ENCODE measurements at places on chromosomes 5 and 9. TPM values are rescaled to one million over a fixed set of nuclear protein-coding genes. Genes with fewer than 3 reads are reported as not detected.

DNA sequence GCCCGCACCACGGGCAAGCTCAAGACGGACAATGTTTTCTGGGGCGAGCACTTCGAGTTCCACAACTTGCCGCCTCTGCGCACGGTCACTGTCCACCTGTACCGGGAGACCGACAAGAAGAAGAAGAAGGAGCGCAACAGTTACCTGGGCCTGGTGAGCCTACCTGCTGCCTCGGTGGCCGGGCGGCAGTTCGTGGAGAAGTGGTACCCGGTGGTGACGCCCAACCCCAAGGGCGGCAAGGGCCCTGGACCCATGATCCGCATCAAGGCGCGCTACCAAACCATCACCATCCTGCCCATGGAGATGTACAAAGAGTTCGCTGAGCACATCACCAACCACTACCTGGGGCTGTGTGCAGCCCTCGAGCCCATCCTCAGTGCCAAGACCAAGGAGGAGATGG, 108.6 kb downstream of the DAB2IP start:
- no peak for DNase-seq

DNA sequence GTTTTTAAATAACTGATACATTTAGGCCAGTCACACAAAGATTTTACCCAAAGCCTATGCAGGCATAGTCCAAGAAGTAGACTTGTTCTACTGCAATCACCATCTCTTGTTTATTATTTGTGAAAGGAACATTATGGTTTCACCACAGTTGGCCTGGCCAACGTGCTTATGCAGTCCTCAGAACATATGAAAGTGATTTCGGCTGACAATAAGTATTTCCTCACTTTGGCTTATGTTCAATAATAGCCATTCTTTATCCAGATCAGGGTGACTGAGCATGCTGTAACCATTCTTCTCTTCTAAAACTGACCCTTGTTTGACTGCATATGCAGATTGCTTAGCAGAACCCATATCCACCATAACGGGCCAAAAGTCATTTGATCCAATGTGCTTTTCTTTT, 76.6 kb upstream of the CCDC152 start:
- DNase-seq: no peak

DNA sequence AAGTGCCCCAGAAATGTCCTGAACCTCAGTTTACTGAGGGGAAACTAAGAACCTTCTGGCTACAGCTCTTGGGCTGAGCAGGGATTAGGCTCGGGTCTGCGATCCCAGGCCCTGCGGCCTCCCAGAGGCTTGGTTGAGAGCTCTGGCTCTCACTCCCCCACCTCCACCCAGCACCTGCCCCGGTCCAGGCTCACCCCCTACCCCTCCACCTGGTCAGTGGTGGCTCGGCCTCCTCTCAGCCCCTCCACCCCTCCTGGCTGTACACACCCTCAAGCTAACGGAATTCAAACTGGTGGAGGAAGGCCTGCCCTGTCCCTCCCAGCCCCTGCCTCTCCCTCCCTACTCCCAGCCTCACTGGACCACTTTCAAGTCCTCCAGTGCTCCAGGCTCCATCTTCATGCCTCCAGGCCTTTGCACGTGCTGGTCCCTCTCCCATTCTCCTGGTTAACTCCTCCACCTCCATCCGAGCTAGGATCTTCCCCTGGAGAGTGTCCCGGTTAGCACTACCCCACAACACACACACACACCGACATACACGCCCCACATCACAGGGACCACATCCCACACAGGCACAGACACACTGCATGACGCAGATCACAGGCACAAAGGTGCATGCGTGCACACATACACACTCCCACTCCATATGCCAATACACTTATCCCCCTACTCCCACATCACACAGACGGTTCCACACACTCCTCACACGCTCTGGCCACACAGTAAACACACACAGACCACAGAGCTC, 130.9 kb downstream of the C9orf50 start:
- no peak for DNase-seq

GRCh38 chr9:29332789-29333188, 1759.5 kb upstream of the C9orf72 start:
- DNase-seq: peak; percentile 27

DNA sequence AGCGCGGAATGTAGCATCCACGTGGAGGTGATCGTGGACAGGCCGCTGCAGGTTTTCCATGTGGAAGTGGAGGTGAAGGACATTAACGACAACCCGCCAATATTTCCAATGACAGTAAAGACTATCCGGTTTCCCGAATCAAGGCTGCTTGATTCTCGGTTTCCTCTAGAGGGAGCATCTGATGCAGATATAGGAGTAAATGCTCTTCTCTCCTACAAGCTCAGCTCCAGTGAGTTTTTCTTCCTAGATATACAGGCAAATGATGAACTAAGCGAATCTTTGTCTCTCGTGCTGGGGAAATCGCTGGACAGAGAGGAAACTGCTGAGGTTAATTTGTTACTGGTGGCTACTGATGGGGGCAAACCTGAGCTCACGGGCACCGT, 598 bp downstream of the PCDHA2 start:
- DNase-seq: peak; percentile 29

ZER1 gene
- total RNA-seq: 12.4 TPM

Data from H4 (cell line).